ENCODE measurements at places on chromosomes 11 and 22.

GRCh38 chr11:76839311-76839710, 21.4 kb upstream of the ACER3 start:
- DNase-seq, result no peak

DNA sequence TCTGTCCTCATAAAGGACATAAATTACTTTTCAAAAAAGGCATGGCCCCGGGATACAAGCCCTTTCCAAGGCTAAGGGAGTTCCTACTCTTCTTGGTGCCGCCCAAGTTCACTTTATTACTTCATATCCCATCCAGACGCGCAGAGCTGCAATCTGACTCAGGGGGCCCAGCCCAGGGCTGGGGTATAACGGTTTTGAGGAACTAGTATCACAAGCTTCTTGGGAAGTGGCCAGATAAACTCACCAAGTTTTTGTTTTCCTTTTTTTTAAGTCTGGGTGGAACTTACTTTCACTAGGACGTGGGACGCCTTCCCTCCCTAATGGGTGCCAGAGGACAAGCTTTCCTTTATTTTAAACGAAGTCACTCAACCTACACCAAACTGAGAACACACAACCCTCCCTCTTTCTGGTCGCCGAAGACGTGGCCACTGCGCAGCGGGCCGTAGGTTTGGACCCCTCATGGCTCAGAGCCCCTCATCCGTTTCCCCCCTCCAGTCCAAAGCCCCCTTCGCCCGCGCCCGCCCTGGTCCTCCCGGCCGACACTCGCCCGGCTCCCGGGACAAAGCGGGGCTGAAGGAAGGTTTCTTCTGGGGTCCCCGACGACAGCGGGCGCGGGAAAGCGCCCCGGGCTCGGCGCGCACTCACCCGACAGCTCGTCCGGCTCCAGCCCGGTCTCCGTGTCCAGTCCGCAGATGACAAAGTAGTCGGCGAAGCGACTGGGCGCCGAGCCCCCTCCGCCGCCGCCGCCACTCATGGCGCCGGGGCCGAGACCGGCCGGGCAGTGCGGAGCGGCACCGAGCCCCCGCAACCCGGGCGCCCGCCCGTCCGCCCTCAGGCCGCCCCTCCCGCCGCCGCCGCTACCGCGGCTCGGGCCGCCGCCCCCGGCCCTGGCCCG, 587 bp downstream of the DENND5A start:
- no peak for DNase-seq

DNA sequence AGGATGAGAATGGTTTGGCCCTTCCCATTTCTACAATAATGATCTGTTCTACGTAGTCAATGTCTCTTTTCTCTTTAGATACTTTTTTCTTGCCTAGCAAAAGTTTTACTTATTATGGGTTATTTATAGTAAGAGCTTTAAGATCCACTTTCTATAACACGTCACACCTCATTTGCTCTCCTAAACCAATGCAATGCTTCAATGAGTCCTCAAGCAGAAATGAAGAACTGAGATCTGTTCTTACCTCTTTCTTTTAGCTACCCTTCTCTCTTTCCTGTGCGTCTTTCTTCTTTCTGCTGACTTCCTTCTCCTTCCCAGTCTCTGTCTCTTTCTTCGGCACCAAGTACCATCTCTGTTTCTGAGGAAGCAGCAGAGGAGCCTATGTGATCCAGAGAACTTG, 61.8 kb downstream of the SNX19 start:
- DNase-seq, result no peak

GRCh38 chr11:13249177-13249576, 28.4 kb upstream of the BMAL1 start:
- no peak for DNase-seq

DNA sequence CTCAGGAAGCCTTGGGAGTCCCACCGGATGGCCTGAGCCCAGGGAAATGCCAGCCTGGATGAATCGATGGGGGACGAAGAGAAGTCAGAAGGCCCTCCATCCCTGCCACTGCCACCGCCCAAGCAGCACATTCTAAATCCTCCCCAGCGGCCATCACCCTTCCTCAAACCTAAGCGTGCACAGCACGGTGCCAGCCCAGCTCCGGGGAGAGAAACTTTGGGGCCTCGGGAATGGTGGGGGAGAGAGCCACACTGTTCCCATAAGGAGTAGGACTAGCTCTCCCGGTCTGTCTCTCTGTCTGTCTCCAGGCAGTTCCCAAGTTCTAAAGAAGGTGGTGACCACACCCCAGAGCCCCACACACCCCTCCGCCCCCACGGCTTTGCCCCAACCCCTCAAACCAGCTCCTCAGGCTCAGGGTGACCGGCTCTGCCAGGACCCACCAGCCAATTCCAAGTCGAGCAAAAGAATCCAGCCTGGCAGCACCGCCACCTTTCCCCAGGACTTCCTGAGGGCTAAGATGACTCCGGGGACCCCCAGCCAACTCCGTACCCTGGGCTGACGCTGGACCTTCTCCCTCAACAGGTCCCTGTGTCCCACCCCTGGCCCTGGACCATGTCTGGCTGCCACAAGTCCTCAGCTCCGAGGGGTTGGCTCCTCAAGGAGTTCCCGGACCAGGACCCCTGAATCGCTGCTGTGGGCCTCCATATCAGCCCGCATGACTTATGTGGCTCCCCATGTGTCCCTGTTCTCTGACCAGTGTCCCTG, 2.7 kb downstream of the AHNAK start:
- no peak for DNase-seq

- no peak for DNase-seq
Measured at GRCh38 chr22:48204296-48204695, 1441.8 kb downstream of the TBC1D22A start.

DNA sequence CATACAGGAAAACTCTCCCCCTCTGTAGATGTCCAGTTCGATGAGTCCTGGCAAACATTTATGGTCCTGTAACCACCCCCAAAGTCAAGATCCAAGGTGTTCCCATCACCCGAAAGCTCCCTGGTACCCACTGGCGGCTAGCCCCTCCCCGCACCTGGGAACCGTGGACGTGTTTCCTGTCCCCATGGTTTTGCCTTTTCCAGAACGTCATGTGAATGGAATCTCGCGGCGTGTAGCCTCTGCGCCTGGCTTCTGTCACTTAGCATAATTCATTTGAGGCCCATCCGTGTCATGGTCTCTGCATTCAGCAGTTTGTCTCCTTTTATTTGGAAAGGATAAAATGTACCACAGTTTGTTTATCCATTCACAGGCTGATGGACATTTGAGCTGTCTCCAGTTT, 106.3 kb downstream of the KCNQ1 start:
- DNase-seq, result no peak

DNA sequence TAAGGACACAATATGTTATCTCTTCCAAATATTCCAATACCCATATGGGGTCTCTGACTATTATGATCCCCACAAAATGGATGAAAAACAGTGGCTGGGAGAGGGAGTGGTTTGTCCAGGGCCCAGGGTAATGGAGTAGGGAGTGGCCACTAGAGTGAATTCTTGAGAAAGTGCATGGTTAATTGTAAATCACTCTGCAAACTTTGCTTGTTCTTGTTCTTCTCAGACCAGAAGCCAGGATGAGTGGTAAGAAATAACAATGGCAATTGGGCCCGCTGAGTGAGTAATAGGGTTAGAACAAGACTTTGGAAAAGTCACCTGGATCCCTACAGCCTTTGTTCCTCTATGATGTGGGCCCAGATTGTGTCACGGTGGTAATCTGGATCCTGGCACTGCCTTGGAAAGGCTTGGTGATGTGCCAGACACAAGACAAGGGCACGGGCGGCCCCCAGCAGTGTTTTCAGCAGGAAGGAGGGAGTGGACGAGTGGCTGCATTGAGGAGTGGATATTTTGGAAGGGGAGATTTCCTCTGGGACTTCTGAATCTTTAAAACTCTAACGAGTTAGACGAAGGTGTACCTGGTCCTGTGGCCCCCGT, 18.2 kb upstream of the KIRREL3 start:
- no peak for DNase-seq

- DNase-seq, result no peak
Measured at GRCh38 chr22:37331856-37332536, 49.7 kb downstream of the CYTH4 start.

DNA sequence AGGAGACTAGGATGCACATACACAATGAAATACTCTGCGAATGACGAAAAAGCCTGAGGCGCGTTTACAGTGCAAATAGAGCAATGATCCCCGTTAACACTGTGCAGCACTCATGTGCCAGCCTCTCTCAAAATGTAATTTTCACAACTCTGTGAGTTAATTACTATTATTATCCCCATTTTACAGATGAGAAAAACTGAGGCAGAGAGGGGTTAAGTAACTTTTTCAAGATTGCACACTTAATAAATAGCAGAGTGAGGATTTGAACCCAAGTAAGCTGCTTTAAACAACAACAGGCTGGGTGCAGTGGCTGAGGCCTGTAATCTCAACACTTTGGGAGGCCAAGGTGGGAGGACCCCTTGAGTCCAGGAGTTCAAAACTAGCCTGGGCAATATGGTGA, 21.6 kb upstream of the SYT12 start:
- no peak for DNase-seq
